Gastrocnemius medialis (tissue), 4 donors: ENCODE measurements at places on chromosomes 11 and 22.

GRCh38 chr11:41497974-41498373, 38.5 kb upstream of the LRRC4C start:
- no peaks in the 10 kb centered on the region for H3K36me3 ChIP-seq
- no peak for DNase-seq
- H3K27me3 ChIP-seq = no peaks in the 10 kb centered on the region

DNA sequence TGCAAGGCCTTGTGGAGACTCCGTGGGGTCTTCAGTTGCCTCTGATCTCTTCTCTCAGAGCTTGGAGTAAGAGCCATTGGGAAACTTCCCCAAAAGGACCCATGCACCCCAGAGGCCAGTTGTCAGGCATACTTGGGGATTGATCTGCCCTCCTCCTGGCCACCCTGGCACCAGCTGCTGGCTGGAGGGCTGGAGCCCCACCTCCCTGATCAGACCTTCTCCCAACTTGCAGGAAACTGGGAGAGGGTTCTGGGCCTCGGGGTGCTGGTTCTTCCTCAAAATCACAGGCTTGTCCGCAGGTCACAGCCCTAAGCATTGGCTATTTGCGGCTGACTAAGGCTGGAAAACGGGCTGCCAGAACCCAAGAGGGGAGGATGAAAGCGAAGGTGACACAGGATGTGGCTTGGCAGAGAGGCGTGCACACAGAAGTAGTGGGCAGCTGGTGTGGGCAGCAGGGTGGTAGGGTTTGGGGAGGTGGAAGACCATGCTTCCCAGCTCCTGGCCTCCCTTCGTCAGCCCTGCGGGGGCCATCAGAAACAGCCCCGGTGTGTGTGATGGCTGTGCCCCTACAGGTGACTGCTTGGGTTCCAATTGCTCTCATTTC, 1.3 kb upstream of the DGKZ start:
- H3K27me3 ChIP-seq = no peaks in the 10 kb centered on the region
- no peak for DNase-seq
- peak overlapping the region; percentile 51 for H3K4me3 ChIP-seq
- peaks cover 21% of the 10 kb centered on the region for H3K4me1 ChIP-seq
- no peaks in the 10 kb centered on the region for H3K36me3 ChIP-seq
- peak overlapping the region; percentile 70 for H3K27ac ChIP-seq

- DNase-seq = no peak
- H3K27ac ChIP-seq = no peak overlapping the region
- no peaks in the 10 kb centered on the region for H3K36me3 ChIP-seq
- no peak overlapping the region for H3K4me3 ChIP-seq
- peaks cover 5% of the 10 kb centered on the region for H3K4me1 ChIP-seq
These were observed 470.5 kb downstream of the SOX6 start for GRCh38 chr11:15885854-15886253.

GRCh38 chr11:59144096-59144495, 1.4 kb downstream of the FAM111A start:
- H3K27ac ChIP-seq = peak overlapping the region; percentile 82
- DNase-seq = no peak
- H3K27me3 ChIP-seq = no peaks in the 10 kb centered on the region
- peak overlapping the region; percentile 86 for H3K4me3 ChIP-seq

DNA sequence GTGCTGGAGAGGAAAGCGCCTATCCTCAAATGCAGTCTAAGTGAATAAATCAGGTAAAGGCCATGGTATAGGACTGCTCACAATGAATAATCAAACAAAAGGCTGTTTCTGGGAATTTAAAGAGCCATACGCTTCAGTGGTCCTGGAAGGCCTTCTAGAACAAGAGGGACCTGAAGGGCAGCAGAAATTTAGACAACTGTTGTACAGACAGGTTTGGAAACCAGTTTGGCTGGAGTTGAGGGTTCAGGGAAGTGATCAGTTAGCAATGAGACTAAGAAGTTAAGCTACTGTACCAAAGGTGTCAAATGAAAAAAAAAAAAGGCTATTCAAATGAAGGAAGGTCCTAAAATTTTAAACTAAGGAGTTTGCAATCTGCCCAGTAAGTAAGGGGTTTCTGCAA, 56.6 kb upstream of the SCUBE2 start:
- no peaks in the 10 kb centered on the region for H3K4me1 ChIP-seq
- DNase-seq = no peak
- no peak overlapping the region for H3K27ac ChIP-seq
- no peak overlapping the region for H3K4me3 ChIP-seq
- peaks cover 92% of the 10 kb centered on the region for H3K36me3 ChIP-seq
- H3K27me3 ChIP-seq = no peaks in the 10 kb centered on the region

- H3K4me3 ChIP-seq = no peak overlapping the region
- H3K27ac ChIP-seq = no peak overlapping the region
- no peak for DNase-seq
- no peaks in the 10 kb centered on the region for H3K36me3 ChIP-seq
- no peaks in the 10 kb centered on the region for H3K27me3 ChIP-seq
These were observed 69.2 kb downstream of the SCUBE1 start for GRCh38 chr22:43273902-43274484.

DNA sequence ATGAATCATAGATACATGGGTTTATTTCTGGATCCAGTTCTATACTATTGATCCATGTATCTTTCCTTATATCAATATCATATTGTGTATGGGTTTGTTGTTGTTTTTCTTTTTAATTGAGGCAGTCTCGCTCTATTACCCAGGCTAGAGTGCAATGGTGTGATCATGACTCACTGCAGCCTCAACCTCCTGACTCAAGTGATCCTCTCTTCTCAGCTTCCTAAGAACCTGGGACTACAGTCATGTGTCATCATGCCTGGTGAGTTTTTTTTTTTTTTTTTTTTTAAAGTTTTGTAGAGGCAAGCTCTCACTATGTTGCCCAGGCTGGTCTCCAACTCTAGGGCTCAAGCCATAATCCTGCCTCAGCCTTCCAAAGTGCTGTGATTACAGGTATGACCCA, 1589.4 kb upstream of the TENM4 start:
- no peaks in the 10 kb centered on the region for H3K27me3 ChIP-seq
- H3K4me1 ChIP-seq = no peaks in the 10 kb centered on the region
- no peak overlapping the region for H3K27ac ChIP-seq
- H3K36me3 ChIP-seq = no peaks in the 10 kb centered on the region
- no peak for DNase-seq

DNA sequence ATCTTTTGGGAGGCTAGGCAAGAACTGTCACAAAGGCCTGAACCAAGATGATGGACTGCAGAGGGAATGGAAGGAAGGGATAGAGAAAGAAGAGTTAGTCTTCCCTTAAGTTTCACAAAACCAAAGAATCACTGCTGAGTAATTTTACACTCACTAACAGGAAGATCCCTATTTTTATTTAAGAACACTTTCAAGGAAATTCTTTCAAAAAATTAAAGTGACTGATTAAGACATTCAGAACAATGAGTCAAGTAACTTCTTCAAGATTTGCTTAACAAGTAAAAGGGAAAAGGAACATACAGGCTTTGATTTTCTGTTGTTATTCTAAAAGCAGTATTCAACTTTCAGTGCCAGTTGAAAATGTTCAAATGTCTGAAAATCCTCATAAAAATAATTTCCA, 3.1 kb downstream of the PITPNB start:
- no peak overlapping the region for H3K4me3 ChIP-seq
- DNase-seq = no peak
- H3K36me3 ChIP-seq = peaks cover 1% of the 10 kb centered on the region

- H3K4me1 ChIP-seq = no peaks in the 10 kb centered on the region
- no peak overlapping the region for H3K27ac ChIP-seq
- DNase-seq = no peak
These were observed 47.5 kb downstream of the PAMR1 start for GRCh38 chr11:35477901-35478300.

DNA sequence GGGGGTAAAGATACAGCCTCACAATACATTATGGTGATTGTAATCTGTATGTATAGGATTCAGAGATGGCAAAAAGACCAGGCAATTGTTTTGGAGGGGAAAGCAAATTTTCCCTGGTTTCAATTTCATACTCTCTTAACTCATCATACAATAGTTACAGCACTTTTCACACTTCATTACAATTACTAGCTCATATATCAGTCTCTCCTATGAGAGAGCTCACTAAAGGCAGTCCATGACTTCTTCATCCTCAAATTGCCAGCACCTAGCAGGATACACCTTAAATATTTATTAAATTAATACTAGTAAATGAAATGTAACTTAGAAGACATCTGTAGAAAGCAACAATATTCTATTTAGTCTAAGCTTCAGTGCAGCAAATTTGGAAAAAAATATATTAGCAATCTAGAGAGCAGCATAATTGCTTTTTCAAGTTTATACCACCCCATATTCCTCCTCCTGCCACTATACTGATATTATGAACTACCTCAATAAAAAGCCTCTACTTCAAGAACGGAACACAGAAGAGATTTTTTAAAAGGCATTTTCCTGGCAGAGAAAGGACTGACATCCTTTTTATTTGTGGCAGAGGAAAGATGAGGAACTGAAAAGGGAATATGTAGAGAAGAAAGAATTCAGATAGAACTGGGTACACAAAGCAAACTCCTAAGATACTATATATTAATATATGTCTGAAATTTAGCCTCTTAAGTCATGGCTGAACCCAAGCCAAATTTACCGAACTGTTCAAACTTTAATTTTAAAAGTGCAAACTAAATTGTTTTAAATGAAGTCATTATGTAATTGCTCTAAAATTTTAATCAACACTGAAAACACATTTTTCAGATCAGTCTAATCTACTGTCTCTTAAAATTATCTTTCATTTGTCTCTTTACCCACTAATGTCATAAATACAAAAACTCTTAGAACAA, 27.7 kb downstream of the PICALM start:
- no peaks in the 10 kb centered on the region for H3K27me3 ChIP-seq
- peak overlapping the region; percentile 82 for H3K27ac ChIP-seq
- peaks cover 78% of the 10 kb centered on the region for H3K4me1 ChIP-seq
- H3K36me3 ChIP-seq = no peaks in the 10 kb centered on the region
- no peak for DNase-seq
- peak overlapping the region; percentile 40 for H3K4me3 ChIP-seq

DNA sequence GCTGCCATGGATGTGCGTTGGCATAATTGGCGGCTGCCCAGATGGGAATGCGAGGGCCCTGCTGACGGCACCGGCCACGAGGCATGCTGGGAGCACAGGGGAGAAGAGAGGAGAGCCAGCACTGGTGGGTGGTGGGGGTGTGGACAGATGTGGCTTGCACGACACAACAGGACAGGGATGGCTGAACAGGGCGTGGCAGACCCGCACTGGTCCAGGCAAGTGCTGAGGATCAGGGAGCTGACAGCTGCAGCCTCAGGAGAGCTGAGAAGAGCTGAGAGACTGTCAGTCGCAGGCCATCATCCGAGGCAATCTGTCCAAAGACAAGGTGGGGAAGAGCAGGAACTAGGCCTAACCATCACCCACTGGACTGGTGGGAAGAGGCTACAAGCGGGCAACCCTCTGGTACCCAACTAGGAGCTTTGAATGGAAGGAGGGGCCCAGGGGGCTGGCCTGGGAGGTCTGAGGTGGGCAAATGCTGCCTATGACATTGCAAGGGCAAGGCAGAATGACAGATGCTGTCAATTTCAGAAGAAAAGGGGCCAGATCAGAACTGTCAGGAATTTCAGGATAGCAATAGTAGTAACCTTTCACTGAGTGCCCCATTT, 2.4 kb downstream of the GNB1L start:
- H3K4me1 ChIP-seq = peaks cover 32% of the 10 kb centered on the region
- no peak for DNase-seq
- no peak overlapping the region for H3K27ac ChIP-seq
- H3K4me3 ChIP-seq = no peak overlapping the region

GRCh38 chr22:42683578-42684283, 34.5 kb upstream of the CYB5R3 start:
- no peak for DNase-seq
- H3K27ac ChIP-seq = peak overlapping the region; percentile 97
- H3K4me3 ChIP-seq = no peak overlapping the region
- no peaks in the 10 kb centered on the region for H3K27me3 ChIP-seq
- H3K36me3 ChIP-seq = no peaks in the 10 kb centered on the region

GRCh38 chr22:48954781-48955311, 872.8 kb downstream of the BRD1 start:
- no peak overlapping the region for H3K4me3 ChIP-seq
- H3K4me1 ChIP-seq = no peaks in the 10 kb centered on the region
- peaks cover 2% of the 10 kb centered on the region for H3K27me3 ChIP-seq
- H3K27ac ChIP-seq = no peak overlapping the region
- DNase-seq = no peak
